ENCODE measurements at places on chromosomes 6 and 20.

GRCh38 chr20:22464312-22465003 lies 119.9 kb downstream of the FOXA2 start:
- DNase-seq = no peak

GRCh38 chr6:12065321-12066140 lies 53.4 kb downstream of the HIVEP1 start:
- DNase-seq = no peak

DNA sequence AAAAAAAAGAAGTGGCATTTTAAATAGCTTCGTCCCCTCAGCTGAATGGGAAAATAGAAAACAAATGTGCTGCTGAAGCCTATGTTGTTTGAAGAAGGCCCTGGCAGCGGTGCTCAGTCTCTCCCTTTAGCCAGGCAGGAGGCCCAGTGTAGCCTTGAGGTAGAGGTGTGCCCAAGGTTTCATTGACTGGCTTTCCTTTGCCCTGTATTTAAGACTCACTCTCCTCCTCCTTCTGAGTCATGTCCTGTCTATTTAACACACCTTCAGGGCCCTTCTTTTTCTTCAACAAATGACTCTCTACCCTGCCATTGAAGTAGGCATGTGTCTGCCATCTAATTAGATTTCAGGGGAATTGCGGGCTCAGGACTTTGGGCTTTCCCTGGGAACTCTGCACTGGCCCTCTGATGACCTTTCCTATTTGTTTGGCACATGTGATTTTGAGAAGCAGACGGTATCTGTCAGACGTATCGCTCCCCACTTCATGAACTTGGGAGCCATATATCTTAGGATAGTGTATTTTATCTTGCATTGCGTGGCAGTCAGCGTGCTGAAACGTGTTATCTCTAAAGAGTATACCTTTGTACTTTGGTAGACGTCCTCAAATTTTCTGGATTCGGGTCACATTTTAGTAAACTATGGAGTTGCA lies 4.3 kb downstream of the TJAP1 start:
- DNase-seq = peak; percentile 65

DNA sequence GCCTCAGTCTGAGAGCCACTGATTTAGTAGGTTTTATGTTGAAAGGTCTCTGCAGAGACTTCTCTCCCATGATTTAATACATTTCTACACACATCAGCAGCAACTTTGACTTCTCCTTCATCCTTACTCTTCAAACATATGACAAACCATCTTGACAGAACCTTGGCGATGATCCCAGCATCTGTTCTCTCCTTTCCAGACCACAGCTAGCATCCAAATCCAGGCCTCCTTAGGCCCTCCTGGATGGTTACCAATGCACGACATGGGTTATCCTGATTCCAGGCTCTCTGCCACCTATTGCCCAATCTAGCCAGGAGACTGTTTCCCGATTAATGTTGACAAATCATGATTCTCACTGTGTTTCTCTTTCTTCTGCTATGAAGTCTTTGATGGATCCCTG lies 16.8 kb downstream of the LAMA4 start:
- peak; percentile 96 for DNase-seq
